ENCODE measurements at places on chromosomes 3 and 15.

- DNase-seq = peak; percentile 59
These were observed 639 bp downstream of the FOXP1 start for GRCh38 chr3:71582612-71583565.

- DNase-seq = no peak
These were observed 294.1 kb upstream of the UBE2E2 start for GRCh38 chr3:22908989-22909507.

DNA sequence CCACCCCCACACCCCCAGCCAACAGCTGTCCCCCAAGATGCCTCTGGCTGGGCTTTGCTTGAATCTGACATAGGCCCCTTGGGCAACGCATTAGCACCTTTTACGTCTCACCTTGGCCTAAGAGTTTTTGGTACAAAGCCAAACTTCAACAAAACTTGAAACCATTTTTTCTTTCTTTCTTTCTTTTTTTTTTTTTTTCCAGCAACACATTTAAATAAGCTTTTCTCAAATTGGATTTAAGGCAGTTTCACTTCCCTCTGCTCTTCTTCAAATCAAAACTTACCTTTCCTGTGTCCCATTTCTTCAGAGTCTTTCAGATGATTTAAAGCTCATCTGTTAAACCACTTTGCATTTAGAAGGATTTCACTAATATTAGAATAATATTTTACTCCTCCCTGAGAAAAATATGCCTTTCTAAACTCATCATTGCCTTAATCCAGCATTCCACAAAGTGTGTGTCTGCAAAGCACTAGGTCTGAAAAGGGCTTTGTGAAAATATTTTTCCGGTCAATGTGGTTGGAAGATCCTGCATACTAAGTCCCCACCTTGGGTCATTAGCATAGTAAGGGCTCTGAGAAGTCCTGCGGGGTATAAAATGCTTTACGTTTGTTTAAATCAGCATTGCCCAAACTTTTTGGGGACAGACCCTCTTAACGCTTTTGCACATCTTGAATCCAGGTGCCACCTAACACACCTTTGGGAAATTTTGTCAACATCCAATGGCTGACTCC is 217.0 kb downstream of the TLE3 start:
- DNase-seq = no peak

DNA sequence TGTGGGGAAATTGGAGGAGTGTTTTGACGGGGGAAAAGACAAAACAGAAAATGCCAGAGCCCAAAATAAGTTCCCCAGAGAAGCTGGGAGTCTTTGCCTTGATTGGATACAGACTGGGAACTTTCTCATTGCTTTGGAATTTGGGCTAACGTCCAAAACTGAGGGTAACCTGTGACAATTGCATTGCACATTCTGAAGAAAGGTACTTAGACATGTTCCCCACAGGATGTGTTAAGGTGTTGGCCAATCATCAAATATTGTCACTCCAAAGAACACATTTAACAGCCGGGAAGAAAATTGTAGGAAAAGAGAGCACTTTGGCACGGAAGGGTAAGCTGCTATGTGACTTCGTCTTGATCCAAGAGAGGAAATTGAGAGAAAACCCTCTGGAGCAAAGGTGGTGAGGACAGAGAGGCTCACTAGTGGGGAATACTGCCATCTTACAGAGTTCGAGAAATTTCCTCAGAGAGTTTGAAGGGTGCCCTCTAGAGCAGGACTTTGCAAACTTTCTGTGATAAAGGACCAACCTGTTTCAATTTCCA is 619.5 kb upstream of the TBL1XR1 start:
- no peak for DNase-seq

- no peak for DNase-seq
These were observed 796.4 kb upstream of the ARPP21 start for GRCh38 chr3:34842706-34843480.

GRCh38 chr3:3806856-3807255 is 7.6 kb downstream of the LRRN1 start:
- DNase-seq = no peak

DNA sequence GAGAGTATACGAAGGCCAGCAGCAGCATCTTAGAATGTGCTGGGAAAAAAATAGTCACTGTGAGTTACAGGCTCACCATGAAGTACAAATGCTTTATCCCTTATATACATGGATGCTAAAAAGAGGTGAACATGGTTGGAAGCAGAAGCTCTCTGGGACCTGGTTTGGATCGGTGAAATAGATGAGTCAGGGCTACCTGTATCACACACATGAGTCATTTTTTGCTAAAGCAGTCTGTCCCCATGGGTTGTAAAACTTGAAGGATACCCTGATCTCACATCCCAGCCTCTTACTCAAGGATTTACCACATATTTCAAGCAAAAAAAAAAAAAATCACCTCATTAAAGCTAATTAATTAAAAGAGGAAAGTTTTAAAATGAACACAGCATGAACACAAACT is 6.9 kb upstream of the SERPINI2 start:
- DNase-seq = no peak

DNA sequence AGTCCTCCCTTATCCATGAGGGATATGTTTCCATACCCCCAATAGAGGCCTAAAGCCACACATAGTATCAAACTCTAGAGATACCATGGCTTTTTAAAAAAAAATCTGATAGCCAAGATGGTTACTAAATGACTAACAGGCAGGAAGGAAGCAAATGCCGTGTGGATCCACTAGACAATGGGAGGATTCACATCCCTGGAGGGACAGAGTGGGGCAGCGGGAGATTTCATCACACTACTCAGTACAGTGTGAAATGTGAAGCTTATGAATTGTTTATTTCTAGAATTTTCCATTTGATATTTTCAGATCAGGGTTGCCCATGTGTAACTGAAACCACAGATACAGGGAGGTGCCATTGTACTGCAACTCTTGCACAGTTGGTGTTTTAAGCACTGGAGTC is 826.6 kb downstream of the SQOR start:
- DNase-seq = no peak

GRCh38 chr3:19688767-19689166 is 245.2 kb downstream of the EFHB start:
- DNase-seq = no peak

GRCh38 chr3:148906667-148907066 is 41.6 kb downstream of the CPA3 start:
- DNase-seq = no peak

GRCh38 chr15:89307791-89308190 is 26.8 kb downstream of the POLG start:
- DNase-seq = no peak

DNA sequence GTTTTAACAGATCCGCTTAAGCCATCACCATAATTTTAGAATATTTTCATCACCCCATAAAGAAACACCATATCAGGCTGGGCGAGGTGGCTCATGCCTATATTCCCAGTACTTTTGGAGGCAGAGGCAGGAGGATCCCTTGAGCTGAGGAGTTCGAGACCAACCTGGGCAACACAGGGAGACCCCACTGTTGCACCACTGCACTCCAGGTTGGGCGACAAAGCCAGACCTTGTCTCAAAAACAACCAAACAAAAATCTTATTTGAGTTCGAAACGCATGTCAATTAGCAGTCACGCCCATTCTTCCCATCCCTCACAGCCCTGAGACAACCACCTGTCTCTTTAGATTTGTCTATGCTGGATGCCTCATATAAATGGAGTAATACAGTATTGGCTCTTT is 119.9 kb downstream of the KLF13 start:
- DNase-seq = no peak

DNA sequence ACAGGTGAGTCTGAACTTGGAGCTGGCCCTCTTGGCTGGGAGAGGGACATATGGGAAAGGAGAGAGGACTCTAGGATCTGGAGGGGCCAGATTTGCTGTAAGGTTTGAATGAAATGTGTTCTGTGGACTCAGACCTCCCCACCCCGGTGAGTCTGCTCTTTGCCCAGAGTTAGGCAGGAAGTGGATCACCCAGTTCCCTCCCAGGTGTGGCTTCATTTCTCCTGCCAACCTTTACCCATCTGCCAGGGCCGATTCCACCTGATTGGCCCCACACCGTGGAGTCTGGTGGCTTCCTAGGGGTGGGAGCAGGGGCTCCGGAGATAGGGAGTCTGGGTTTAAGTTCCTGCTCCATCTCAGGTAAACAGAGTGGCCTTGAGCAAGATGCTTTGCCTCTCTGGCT is 25.5 kb downstream of the CD276 start:
- no peak for DNase-seq

DNA sequence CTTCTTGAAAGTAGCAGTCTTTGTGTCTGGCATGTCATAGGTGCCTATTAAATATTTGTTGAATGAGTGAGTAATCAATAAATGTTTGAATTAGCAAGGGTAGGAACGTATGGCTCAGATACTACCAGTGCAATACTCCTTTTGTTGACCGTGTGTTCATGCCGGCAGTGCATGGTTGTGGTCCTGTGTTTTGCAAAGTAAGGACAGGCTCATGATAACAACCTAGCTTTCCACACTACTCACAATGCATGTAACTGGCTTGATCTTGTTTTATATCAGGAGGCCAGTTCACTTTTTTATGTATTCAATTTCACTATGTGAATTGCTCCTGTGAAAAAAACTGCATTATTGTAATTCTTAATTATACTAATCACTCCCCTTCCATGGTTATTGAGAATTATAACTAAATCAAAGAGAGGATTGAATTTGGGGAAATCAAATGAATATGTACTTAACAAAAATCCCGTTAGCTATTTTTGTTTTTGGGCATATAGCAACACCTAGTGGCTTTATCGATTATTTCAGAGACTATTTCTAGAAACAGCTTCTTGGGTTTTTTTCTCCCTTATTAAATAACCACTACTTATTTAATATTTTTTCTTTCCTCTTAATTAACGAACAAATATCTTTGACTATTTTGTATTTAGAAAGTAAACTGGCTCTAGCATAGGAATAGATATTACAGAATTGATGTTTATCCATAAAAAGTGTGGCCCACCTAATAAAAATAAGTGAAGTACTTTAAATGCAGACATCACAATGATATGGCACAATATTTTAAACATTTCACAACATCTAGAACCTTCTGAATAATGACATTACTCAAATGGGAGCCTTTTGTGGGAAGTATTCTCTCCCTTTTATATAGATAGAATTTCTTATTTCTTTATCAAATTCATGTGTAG is 218.5 kb downstream of the BBX start:
- no peak for DNase-seq

GRCh38 chr3:111768571-111769100 is 90.4 kb upstream of the PHLDB2 start:
- no peak for DNase-seq

DNA sequence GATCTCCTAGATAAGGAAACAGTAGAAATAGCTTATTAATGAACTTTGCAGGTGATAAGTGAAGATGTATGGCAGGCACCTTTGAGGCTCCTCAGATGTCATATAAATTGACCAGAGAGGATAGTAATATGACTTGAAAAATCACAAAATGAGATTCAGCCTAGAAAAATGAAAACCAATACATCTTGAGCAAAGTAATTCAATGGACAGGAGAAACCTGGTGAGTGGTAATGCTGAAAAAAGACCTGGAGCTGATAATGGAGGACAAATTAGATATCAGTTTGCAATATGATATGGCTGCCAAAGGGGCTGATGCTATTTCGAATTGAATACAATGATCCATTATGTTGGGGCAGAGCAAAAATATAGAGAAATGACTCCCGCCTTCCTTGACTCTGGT is 103.9 kb downstream of the LSAMP start:
- no peak for DNase-seq

GRCh38 chr3:72128921-72129320 is 344.0 kb upstream of the PROK2 start:
- DNase-seq = no peak

DNA sequence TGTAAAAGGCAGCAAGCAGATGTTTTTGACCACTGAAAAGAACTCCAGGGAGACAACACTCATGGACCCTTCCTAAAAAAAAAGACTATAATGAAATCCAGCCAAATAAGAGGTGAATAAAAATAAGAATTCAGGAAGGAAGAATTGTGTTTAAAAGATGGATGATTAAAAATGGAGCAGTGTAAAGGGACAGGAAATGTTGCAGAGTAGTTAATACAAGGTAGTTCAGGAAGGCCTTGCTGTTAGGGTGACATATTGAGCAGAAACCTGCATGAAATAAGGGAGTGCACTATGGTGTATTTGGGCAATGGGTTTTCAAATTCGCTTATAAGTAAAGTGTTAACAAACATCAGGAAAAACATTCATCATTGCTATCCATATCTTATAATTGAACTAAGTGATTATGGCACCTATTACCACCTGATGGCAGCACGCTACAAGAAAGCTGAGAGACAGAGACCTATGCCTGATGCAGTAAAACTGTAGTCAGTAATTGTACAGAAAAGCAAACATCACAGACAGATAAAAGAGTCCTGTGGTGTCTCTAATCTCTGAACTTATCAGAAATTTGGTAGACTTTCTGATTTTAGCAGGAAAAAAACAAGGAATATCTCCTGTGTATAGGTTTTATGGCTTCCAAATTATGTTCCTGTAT is 5.8 kb upstream of the DBR1 start:
- DNase-seq = no peak

GRCh38 chr15:73952171-73952912 is 26.1 kb downstream of the LOXL1 start:
- DNase-seq = no peak

- no peak for DNase-seq
These were observed 236.6 kb downstream of the ZMAT3 start for GRCh38 chr3:178835033-178835432.

GRCh38 chr15:75346796-75347221 is at the start of gene NEIL1:
Gene NEIL1, plus strand, starts transcription at chr15:75347039. Its CDS starts 1,867 bp downstream, at chr15:75348906.
- DNase-seq = no peak

- DNase-seq = no peak
These were observed 26.2 kb upstream of the TRPM1 start for GRCh38 chr15:31127596-31128261.

GRCh38 chr15:80977627-80978036 is 12.0 kb downstream of the MESD start:
- peak; percentile 26 for DNase-seq

DNA sequence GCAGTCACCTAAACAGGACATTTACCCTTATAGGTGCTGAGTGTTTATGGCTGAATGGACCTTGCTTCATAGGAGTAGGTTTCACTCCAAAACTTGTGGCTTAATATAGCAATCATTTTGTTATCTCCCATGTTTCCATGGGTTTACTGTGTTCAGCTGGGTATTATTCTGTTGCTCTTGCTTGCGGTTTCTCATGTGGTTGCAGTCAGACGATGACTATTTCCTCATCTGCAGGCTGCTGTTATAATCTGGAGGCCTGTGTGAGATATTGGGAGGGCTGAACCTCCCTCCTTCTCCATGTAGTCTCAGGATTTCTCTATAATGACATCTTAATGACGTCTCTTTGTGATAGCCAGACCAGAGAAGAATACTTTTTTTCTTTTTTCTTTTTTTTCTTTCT is 98.1 kb downstream of the ZPLD1 start:
- DNase-seq = no peak

- no peak for DNase-seq
These were observed 16.2 kb downstream of the CEP19 start for GRCh38 chr3:196695849-196696226.

GRCh38 chr3:152199102-152199840 is 69.5 kb upstream of the MBNL1 start:
- DNase-seq = no peak

DNA sequence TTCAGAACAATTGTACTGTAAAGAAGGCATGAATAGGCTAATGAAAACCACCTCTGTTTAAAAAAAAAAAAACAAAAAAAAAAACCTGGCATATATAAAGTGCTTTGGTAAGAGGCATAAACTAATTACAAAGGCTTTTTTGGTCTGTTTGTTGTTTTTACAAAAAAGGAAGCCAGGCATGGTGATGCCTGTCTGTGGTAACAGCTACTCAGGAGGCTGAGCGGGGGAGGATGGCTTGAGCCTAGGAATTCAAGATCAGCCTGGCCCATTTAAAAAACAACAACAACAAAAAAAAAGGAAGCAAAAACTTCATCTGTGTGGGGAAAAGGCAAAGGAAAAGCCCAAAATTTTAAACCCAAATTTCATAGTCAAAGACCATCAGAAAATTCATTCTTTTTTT is 47.0 kb downstream of the OSBPL10 start:
- no peak for DNase-seq

GRCh38 chr3:14305324-14305723 is 97.1 kb upstream of the SLC6A6 start:
- no peak for DNase-seq
